ENCODE measurements at places on chromosomes 4 and X.

DNA sequence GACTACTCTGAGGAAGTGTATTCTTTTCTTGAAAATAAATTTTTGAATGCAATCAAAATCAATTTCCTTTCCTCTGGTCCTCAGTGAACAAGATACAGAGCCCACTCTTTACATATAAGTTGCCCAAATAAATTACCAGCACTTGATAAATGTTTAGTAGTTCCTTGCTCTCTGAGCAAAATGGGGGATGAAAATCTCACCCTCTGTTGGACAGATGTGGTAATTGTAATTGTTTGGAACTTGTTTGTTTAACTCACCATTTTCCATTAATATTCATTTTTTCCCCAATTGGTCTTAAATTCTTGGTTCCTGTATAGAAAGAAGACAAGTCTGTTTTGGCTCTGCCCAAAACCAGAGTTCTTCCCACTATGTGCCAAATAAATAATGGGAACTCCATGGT is 146.3 kb downstream of the LDB2 start:
- no peak for DNase-seq

DNA sequence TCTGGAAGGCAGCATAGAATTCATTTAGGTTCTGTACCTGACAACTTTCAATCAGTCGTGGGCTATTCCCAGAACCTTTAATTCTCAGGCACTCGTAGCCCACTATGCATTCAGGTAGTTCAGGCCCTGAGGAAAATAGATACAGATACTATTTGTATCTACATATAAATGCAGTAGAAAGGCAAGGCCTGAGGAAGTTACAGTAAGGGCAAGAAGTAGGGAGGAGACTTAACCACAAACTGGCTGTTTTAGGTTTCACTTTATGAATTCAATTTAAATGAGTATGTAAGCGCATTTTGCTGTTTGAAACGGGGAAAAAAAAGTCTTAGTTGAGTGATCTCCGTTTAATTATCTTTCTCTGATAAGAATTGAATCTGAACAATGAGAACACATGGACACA is 529.4 kb upstream of the ATOH1 start:
- no peak for DNase-seq

GRCh38 chr4:79141530-79141929 is 184.3 kb downstream of the NAA11 start:
- DNase-seq: no peak

DNA sequence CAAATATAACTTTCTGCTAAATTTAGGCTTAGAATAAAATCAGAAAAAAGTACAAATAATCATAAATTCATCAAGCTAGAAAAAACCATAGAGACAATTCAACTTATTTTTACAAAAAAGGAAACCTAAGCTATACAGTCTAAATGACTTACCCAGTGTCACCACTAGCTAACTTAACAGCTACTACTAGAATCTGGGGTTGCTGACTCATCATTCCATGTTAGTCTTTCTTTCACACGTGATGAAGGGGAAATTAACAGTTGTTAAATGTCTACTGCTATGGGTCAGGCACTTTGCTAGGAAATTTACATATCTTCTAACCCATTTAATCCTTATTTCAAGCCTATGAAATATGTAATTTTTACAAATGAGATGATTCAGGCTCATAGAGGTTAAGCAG is 349.3 kb upstream of the GALNT7 start:
- no peak for DNase-seq

DNA sequence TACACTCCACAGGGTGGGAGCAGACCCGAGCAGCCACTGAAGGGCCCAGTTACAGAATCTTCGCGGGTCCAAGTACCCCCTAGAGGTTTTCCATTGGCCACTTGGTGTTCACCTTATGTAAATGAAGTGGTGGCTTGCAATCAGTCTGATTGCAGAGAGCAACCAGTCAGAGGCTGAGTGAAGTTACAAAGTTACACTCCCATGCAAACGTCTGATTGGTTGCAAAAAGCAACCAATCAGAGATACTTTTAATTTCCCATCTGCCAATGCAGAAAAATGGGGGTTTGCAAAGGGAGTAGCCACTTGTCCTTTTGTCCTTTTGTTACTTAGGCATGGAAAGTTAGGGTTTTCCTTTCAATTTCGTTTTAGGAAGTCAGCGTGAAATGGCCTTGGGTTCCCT is 27.0 kb upstream of the NKAP start:
- DNase-seq: no peak

DNA sequence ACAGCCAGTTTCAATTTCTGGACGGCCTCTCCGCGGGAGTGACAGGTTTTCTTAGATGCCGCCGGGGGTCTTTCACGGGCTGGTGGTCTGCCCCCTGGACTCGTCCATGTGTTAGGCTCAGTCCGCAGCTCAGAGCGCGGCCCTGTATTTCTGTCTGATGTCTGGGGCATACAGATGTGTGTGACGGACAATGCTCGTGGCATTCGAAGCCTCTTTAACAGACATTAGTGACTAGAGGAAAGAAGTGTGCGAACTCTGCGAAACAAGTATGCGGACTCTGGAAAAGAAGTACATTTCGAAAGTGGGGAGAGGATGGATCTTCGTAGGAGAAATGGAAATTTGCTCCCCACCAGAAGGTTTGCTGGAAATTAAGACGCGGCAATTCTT is 793 bp upstream of the DCUN1D4 start:
- DNase-seq: no peak

DNA sequence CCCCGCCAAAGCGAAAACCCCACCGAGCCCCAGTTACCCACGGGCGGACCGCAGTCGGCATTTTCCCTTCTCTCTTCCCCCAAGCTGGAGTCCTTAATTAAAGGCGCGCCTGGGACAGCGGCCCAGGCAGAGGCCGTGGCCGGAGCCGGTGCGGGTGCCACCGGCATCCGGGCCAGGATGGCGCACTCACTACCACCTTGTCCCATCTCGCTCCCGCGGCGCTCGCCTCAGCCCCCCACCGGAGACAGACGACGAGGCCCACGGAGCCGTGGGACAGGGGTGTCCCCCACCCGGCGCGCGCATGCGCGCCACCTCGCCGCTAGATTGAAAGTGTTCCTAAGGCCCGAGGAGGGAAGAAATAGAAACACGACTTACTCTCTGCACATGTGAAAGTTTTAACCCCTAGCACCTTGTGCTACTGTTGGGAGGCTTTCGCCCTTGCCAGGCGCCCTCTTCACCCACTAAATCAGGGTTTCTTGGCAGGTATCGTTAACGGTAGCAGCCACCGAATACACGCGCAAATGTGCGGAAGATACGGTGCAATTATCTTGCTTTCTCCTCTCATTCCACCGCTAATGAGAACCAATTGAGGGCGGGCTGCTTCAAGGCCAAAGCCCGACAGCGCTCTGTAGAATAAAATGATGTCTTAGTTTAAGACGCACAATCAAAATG is 64.3 kb upstream of the CCDC160 start:
- DNase-seq: no peak

DNA sequence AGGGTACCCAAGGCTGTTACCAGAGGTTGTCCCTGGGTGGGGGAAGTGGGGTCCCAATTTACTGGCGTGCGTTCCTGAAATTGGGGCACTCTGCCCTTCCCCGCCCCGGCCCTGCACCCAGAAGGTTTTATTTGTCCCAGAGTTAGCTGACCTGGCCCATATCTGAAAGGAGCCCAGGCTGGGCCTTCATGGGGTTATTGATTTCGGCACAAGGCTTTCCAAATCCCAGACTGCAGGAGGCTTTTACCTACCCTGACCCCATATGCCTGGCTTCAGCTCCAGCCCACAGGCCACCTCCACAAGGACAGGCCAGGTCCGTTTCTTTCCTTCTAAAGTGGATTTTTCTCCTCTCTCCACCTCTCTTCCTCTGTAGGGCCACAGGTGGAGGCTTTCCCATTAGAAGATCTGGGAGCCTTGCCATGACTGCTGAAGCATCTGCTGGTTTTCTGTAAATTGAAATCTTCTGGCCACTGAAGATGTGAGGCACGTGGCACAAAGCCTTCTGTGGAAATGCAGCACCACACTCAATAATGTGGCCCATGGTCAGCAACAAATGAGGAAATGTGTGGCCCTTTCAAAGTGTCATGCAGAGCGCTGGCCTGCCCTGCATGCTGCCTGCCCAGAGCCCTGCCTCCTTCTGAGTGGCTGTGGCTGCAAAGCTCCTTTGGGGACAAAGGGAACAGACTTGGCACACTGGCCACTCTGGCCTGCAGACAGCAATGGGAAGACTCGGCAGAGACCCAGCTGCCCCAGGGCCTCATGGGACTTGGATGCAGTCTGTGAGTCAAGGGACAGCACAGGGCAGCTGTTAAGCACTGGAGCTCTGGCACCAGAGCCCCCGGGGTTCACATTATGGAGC is 43.1 kb upstream of the MTM1 start:
- DNase-seq: no peak

GRCh38 chrX:32448320-32448719 is 763.0 kb downstream of the DMD start:
- no peak for DNase-seq

- DNase-seq: no peak
Observed at GRCh38 chrX:109797311-109797975, 64.4 kb upstream of the ACSL4 start.

DNA sequence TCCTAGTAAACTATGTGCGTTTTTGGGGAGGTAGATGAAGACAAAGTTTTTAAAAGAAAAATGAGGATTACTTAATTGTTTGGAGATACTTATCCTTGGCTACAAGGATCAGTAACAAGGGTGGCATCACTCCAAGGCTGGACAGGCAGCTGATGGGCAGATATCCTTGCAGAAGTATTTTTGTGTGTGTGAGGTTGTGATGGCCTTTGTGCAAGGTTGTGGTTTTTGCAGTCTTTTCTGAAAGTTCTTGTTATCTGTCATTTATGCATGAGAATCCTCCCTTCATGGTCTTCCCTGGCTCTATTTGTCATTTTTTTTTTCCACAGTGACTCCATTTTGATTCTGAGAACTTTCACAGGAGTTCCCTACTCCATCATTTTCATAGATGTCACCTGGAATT is 96.0 kb upstream of the C1GALT1C1 start:
- no peak for DNase-seq

- DNase-seq: no peak
Observed at GRCh38 chr4:37719021-37719420, 32.8 kb upstream of the RELL1 start.

- DNase-seq: no peak
Observed at GRCh38 chr4:121555315-121556107, 141.3 kb downstream of the ANXA5 start.

- DNase-seq: no peak
Observed at GRCh38 chr4:39227906-39228305, 45.6 kb downstream of the WDR19 start.

GRCh38 chr4:184011826-184012380 is 106.8 kb downstream of the STOX2 start:
- DNase-seq: no peak

DNA sequence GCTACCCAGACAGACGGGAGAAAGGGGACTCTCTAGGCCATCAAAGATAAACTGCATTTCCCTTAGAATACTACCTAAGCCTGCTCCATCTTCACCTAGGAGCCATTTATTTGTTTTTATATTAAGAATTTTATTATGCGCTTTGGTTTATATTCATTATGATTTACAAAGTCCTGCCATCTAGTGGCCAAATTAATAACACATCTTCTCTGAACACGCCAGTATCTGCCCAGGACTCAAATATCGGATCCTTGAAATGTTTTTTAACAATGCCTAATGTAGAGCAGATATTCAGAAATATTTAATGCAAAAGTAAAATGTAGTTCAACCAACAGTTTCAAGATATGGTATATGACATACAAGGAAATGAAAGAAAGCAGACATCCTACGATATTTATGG is 20.8 kb upstream of the PRPS2 start:
- DNase-seq: no peak

DNA sequence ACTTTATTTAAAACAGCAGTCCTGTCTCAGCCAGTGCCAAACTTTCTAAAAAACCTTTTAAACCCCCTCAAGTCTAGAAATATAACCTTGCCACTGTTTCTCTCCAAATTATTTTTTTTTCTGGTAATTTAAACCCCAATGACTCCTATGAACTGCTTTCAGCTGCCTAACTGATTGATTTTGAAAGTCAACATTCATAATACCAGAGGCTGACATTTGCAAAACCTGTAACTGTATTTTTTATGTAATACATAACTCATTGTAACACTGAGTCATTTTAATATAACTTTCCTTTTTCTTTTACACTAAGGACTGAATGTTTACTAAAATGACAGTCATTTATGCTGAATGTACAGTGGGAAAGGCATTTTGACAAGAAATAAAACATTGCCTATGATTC is 19.1 kb upstream of the EGFL6 start:
- no peak for DNase-seq

DNA sequence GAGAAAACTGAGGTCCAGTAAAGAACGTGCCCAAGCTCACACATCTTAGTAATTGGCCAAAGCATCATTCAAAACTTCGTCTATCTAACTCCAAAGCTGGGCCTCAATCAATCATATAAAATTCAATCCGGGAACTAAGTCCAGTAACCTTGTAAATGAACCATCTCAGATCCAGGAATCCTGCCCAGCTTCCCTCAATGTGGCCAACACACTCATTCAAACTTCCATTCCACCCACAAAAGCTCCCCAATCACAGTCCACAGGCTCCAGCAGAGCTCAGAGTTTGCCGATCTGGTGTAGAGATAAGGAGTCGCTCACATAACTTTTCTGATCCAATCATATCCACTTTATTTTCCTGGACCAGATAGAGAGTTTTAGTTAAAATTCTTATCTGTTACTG is 144.8 kb downstream of the SPATA18 start:
- DNase-seq: no peak

DNA sequence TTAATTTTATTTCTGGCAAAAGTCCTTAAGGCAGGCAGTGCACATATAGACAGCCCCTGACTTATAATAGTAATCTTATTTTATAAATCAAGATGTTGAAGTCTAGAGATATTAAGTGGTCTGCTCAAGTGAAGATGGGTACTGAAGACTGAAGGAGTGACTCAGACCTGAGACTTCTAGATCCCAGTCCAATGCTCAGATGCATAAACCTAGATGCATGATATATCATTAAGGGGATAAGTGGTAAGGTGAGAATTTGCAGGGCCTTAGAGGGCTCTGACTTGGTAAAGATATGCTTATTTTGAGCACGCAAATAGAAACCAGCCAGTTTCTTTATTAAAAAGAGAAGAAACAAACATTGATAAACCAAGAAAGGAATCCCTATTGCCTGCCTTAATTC is 42.9 kb downstream of the SLC9A7 start:
- DNase-seq: no peak

GRCh38 chr4:2166253-2166652 is 75.7 kb downstream of the HAUS3 start:
- DNase-seq: no peak

- DNase-seq: no peak
Observed at GRCh38 chr4:122555216-122555615, 65.7 kb downstream of the IL21 start.

GRCh38 chrX:24542756-24543155 is 77.7 kb downstream of the PDK3 start:
- DNase-seq: no peak

- no peak for DNase-seq
Observed at GRCh38 chrX:41240509-41240908, 93.5 kb upstream of the DDX3X start.

DNA sequence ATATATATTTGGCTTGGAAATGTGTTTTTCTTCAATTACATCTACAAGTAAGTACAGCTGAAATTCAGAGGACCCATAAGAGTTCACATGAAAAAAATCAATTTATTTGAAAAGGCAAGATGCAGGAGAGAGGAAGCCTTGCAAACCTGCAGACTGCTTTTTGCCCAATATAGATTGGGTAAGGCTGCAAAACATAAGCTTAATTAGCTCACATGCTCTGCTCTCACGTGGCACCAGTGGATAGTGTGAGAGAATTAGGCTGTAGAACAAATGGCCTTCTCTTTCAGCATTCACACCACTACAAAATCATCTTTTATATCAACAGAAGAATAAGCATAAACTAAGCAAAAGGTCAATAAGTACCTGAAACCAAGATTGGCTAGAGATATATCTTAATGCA is 26.1 kb downstream of the NUDT6 start:
- no peak for DNase-seq
